ENCODE measurements at places on chromosomes 11 and 22.
A peak's percentile ranks its signal among the peaks of the same experiment; 100 is the strongest.

- peaks cover 43% of the 10 kb centered on the region for H3K4me1 ChIP-seq
- no peaks in the 10 kb centered on the region for H3K27me3 ChIP-seq
- no peak overlapping the region for H3K4me3 ChIP-seq
Observed at GRCh38 chr11:68504432-68505066, 44.0 kb downstream of the PPP6R3 start.

DNA sequence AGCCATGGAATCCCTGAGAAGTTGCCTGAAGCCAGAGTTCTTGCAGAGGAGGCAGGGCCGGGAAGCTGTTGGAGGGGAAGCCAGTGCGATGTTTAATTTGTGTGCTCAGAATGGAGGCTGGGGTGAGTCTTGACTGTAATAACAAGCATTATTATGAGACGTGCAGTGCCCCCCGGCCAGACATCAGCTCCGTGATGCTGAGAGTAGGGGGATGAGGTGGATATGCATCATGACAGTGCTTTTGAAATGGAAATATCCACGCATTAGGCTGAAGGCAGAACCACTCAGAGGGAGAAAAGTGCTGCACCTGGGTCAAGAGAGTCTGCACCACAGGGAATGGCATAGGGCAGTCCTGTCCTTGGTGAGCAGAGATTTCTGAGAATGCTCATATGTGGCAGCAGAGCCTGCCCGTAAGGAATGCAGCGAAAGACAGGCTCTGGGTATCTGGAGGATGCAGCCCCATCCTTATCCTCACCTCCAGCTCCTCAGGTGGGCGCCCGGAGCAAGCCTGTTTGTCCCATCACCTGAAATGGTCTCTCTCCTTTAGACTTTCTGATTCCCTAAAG, 37.6 kb upstream of the SEZ6L start:
- no peaks in the 10 kb centered on the region for H3K36me3 ChIP-seq
- H3K4me3 ChIP-seq, result no peak overlapping the region
- no peak overlapping the region for H3K27ac ChIP-seq
- no peak for DNase-seq
- peaks cover 8% of the 10 kb centered on the region for H3K27me3 ChIP-seq

DNA sequence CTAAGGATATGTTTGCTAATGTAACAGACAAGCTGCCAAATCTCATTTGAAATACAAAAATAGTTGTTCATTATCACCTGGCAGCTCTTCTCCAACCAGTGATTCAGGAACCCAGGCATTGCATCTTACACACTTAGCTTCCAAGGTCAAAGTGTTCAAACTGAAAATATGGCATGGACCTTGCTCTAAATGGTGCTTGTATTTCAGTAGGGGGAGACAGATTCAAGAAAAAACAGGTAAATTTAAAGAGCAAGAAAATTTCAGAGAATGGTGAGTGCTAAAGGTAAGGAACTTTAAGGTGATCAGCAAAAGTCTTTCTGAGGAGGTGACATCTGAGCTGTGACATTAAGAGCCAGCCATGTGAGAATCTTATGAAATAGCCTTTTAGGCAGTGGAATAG, 82.8 kb upstream of the E2F8 start:
- peaks cover 7% of the 10 kb centered on the region for H3K27me3 ChIP-seq
- no peaks in the 10 kb centered on the region for H3K4me1 ChIP-seq
- no peak for DNase-seq
- H3K4me3 ChIP-seq, result no peak overlapping the region

DNA sequence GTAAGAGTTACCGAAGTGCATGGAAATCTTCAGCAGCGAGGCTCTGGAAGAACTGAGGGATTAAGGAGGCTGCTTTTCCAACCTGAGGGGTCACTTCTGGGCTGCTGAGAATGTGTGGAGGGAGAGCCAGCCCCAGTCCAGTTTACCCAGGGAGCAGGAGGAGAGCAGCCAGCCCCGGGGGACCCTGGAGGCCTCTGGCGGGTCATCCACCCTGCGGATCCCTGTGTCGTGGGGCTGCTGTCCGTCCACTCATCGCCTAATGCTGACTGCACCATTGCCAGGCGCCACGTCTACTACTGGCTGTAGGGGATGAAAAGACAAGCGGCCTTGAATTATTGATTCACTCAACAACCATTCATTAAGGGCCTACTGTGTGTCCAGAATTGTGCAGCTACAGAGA, 228.7 kb upstream of the TBCEL start:
- H3K27ac ChIP-seq, result no peak overlapping the region
- H3K4me3 ChIP-seq, result no peak overlapping the region
- no peaks in the 10 kb centered on the region for H3K4me1 ChIP-seq
- no peaks in the 10 kb centered on the region for H3K36me3 ChIP-seq

- H3K4me3 ChIP-seq, result no peak overlapping the region
- peaks cover 15% of the 10 kb centered on the region for H3K4me1 ChIP-seq
- H3K36me3 ChIP-seq, result no peaks in the 10 kb centered on the region
- H3K27me3 ChIP-seq, result no peaks in the 10 kb centered on the region
- H3K27ac ChIP-seq, result no peak overlapping the region
Observed at GRCh38 chr11:117076941-117077691, 21.1 kb downstream of the SIK3 start.

DNA sequence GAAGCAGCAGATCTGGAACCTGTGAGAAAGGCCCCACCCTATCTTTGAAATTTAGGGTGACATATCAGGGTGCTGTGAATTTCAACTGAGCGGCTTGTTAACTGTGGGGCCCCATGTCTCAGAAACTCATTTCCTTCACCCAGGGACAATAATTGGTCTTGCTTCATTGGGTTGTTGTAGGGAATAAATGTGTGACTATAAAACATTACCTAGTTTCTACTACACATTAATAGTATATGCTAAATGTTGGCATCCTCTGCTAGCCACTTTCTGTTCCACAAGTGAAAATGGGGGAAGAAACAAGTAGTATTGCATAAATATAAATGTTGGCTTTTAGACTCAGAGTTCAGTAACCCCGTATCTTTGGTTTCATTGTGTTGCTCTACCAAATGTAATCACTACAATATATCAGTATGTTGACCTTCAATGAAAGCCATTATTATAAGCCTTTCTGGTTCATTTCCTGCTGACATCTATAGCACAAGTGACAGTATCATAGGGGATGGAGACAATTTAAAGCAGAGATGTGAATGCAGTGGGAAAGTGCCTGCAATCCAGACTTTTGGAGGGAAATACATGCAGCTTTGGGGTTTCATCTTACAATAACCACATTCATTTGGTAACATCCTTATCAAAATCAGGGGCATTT, 905.5 kb upstream of the RAG2 start:
- no peaks in the 10 kb centered on the region for H3K4me1 ChIP-seq
- no peaks in the 10 kb centered on the region for H3K36me3 ChIP-seq
- no peak for DNase-seq

- no peak for DNase-seq
Observed at GRCh38 chr11:120932305-120932915, 91.5 kb upstream of the TBCEL start.

DNA sequence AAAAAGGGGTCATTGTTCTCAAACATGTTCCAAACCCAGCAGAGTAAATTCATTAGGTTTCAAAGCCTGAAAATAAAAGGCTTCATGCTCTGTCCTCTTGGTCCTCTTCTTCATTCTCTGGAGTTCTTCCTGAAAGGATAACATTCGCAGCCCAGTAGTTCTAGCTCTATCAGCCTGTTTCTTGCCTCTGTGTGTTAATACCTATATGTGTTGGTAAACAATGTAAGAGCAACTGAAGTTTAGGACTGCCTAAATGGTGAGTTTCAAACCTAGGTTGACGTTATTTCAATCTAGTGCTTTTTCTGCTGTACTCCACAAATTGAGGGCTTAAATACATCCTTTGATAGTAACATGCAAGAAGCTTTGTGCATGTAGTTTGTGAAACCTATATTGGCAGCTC, 9.4 kb downstream of the AASDHPPT start:
- no peak overlapping the region for H3K27ac ChIP-seq
- no peaks in the 10 kb centered on the region for H3K27me3 ChIP-seq
- DNase-seq, result no peak
- no peaks in the 10 kb centered on the region for H3K36me3 ChIP-seq

DNA sequence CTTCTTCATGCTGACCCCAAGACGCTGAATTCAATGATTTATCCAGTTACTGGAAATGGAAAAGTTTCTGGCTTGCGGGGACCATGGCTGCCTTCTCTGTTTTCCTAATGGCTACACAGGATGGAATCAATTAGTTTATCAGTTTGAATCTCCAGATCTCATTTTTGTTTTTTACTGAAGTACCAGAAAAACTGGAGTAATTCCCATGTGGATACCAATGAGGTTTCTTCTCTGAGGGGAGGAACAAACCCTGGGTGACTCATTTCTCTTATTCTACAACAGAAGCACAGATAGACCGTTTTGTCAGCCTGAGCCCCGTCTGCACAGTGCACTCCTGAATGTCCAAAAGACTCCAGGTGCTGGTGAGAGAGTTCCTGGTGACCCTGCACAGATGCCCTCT, 3.4 kb downstream of the ZNF195 start:
- peaks cover 28% of the 10 kb centered on the region for H3K36me3 ChIP-seq
- H3K4me1 ChIP-seq, result peaks cover 29% of the 10 kb centered on the region
- no peak overlapping the region for H3K27ac ChIP-seq
- H3K27me3 ChIP-seq, result no peaks in the 10 kb centered on the region
- no peak for DNase-seq
- no peak overlapping the region for H3K4me3 ChIP-seq

GRCh38 chr22:34866495-34867131, 199.3 kb upstream of the ISX start:
- no peaks in the 10 kb centered on the region for H3K4me1 ChIP-seq
- no peak overlapping the region for H3K27ac ChIP-seq
- no peaks in the 10 kb centered on the region for H3K27me3 ChIP-seq
- H3K4me3 ChIP-seq, result no peak overlapping the region
- DNase-seq, result no peak
- H3K36me3 ChIP-seq, result no peaks in the 10 kb centered on the region

- DNase-seq, result no peak
- H3K36me3 ChIP-seq, result no peaks in the 10 kb centered on the region
- no peak overlapping the region for H3K4me3 ChIP-seq
- H3K27ac ChIP-seq, result no peak overlapping the region
- H3K4me1 ChIP-seq, result no peaks in the 10 kb centered on the region
Observed at GRCh38 chr11:43532041-43532440, 148.5 kb upstream of the HSD17B12 start.

DNA sequence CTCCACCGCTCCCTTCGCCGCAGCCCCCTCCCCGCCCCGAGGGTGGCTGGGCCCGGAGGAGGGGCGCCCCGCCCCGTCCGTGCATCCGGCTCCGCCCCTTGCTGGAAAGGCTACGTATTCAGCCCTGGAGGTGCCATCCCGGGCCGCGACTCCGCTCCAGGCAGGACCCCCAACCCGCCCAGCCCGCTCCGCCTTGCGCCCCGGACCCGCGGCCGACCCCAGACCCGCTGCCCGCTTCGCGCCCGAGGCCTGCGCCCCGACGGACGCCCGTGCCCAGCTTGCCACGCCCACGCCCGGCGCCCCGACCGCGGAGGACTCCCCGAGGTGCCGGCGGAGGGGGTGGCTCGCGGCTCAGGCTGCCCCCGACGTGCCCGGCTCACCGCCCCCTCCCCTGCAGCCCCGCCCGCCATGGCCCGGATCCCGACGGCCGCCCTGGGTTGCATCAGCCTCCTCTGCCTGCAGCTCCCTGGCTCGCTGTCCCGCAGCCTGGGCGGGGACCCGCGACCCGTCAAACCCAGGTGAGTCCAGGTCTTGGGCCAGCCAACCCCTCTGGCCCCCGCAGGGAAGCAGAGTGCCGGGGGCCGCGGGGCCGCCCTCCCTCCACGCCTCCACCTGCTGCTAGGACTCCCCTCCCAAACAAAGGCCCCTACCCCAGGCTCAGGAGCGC, at the start of gene ADM2:
TSS of gene ADM2 (plus strand) at position 104 of the 667 bp plus-strand sequence. CDS start at position 409, 305 bp downstream.
- H3K4me1 ChIP-seq, result peaks cover 6% of the 10 kb centered on the region
- no peaks in the 10 kb centered on the region for H3K27me3 ChIP-seq
- H3K36me3 ChIP-seq, result no peaks in the 10 kb centered on the region
- peak within 1 kb of the TSS; percentile 49 for H3K4me3 ChIP-seq
- peak; percentile 39 for DNase-seq

GRCh38 chr22:44075670-44076069, 51.6 kb downstream of the PARVB start:
- no peak overlapping the region for H3K4me3 ChIP-seq
- no peaks in the 10 kb centered on the region for H3K27me3 ChIP-seq
- H3K27ac ChIP-seq, result no peak overlapping the region

- H3K4me1 ChIP-seq, result no peaks in the 10 kb centered on the region
- H3K27me3 ChIP-seq, result no peaks in the 10 kb centered on the region
- H3K36me3 ChIP-seq, result no peaks in the 10 kb centered on the region
- H3K4me3 ChIP-seq, result no peak overlapping the region
Observed at GRCh38 chr22:21991304-21991596, 8.7 kb upstream of the TOP3B start.

GRCh38 chr11:19055016-19055415, 5.5 kb downstream of the MRGPRX2 start:
- DNase-seq, result no peak
- no peaks in the 10 kb centered on the region for H3K4me1 ChIP-seq
- H3K36me3 ChIP-seq, result no peaks in the 10 kb centered on the region
- no peaks in the 10 kb centered on the region for H3K27me3 ChIP-seq
- no peak overlapping the region for H3K27ac ChIP-seq
- H3K4me3 ChIP-seq, result no peak overlapping the region

DNA sequence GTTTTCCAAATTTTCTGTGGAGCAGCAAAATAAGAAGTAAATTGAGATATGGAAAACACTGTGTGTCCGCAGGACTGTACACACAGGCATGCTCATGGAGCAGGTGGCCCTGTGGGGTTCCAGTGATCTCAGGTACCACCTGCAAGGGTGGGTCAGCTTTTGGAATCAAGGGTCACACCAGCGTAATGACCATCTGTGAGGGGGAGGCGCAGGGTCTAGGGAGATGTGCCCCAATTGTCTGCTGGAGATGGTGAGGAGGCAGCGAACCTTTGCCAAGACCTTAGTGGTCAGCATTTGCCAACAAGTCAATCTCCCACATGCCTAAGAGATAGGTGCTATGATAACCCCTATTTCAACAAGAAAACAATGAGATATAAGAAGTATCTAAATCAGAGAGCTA, 49.4 kb downstream of the SHANK2 start:
- no peaks in the 10 kb centered on the region for H3K36me3 ChIP-seq
- H3K4me3 ChIP-seq, result no peak overlapping the region
- DNase-seq, result no peak
- peaks cover 8% of the 10 kb centered on the region for H3K27me3 ChIP-seq

DNA sequence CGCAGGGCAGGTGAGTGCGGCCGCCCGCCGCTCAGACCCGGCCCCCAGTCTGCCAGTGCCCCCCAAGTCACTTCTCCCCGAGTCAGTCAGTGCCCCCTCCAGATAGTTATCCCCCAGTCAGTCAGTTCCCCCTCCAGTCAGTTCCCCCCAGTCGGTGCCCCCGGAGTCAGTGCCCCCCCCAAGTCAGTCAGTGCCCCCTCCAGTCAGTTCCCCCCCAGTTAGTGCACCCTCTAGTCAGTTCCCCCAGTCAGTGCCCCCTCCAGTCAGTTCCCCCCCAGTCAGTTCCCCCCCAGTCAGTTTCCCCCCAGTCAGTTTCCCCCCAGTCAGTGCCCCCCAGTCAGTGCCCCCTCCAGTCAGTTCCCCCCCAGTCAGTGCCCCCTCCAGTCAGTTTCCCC, 411 bp downstream of the PPP6R2 start:
- H3K4me1 ChIP-seq, result peaks cover 37% of the 10 kb centered on the region
- DNase-seq, result no peak
- H3K27ac ChIP-seq, result peak overlapping the region; percentile 34
- peak overlapping the region; percentile 57 for H3K4me3 ChIP-seq

All from T-cell (primary cell).